ENCODE measurements at places on chromosomes 5 and 9.

DNA sequence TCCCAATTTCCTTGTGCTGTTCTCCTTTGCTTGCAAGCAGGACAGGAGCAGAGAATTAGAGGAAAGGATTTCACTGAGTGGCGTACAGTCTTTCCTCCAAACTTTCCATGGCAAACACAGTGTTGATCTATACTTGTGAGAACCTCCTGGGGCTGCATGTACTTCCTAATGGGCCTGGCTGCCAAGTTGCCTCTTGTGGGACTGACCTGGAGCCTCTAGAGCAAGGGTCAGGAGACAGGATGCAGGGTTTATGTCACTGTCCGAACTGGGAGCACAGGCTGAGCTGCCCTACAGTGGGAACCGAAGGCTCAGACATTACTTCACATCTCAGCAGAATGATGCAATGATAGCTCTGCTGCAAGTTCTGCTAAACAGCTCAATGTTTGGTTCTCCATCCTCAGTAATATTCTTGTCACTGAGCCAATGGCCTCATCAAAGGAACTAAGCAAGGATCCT lies 102.3 kb downstream of the ENC1 start:
- DNase-seq = no peak

DNA sequence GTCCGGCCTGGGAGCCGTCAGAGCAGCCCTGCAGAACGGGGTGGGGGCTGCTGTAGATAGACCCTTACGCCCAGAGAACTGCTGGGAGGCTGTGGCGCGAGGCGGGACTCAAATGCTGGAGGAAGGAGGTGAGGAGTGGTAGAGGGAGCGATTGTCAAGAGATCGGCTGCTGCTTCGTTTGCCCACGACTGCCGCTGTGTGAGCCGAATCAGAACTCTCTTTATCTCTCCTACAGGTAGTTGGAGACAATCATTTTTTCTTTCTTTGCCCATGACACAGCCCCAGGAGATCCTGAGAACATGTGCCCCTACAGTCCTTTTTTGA lies 456 bp downstream of the ZNF79 start:
- DNase-seq = no peak

- no peak for DNase-seq
Observed at GRCh38 chr5:14879937-14880589, 8.5 kb upstream of the ANKH start.

GRCh38 chr5:115530426-115530825 lies 14.1 kb downstream of the FEM1C start:
- DNase-seq = no peak

- DNase-seq = peak; percentile 62
Observed at GRCh38 chr9:131282688-131283422, 6.5 kb upstream of the FAM78A start.

DNA sequence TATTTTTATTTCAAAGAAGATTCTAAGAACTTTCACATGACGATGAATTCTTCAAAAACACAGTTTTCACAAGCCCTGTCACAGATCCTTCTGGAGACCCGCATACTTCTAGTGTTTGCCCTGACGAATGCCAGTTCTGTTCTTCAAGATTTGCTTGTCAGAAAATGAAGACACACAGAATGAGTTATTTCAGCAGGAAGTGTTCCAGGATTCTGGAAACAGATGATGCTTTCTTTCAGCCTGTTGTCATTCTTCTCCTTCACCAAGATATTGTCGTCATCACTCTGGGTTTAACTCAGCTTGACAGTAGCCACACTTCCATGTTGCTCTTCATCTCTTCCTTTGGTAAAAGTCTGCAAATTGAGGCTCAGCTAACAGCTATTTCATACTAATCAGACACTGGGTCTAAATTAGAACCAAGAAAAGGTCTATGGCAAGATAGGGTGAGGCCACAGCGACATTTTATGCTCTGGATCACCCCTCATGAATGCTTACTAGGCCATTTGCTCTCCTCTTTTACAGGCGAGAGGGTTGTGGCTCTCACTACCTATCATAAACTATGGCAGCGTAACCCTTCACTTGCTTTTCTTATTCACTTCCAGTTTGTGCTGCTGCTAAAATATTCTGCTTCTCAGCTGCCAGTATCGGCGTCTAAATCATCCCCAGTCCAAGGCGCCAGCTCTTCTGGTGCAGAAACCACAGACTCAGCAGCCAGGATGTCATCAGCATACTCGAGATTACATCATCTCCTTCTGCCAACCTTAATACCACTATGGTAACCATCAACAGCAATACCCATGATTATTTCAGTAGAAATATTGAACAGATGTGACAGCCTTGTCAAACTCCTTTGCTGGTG lies 159.6 kb upstream of the TBCA start:
- no peak for DNase-seq

- DNase-seq = no peak
Observed at GRCh38 chr5:107977550-107978071, 306.9 kb upstream of the EFNA5 start.

- no peak for DNase-seq
Observed at GRCh38 chr5:75711151-75711550, 6.1 kb downstream of the POC5 start.

- no peak for DNase-seq
Observed at GRCh38 chr5:177399997-177400868, at the start of gene PFN3. Gene PFN3, minus strand, starts transcription at chr5:177400661. Its CDS starts 85 bp downstream, at chr5:177400576.

- DNase-seq = no peak
Observed at GRCh38 chr5:130227699-130228098, 323.4 kb downstream of the CHSY3 start.

- DNase-seq = no peak
Observed at GRCh38 chr9:71058660-71059059, 62.8 kb downstream of the TRPM3 start.

DNA sequence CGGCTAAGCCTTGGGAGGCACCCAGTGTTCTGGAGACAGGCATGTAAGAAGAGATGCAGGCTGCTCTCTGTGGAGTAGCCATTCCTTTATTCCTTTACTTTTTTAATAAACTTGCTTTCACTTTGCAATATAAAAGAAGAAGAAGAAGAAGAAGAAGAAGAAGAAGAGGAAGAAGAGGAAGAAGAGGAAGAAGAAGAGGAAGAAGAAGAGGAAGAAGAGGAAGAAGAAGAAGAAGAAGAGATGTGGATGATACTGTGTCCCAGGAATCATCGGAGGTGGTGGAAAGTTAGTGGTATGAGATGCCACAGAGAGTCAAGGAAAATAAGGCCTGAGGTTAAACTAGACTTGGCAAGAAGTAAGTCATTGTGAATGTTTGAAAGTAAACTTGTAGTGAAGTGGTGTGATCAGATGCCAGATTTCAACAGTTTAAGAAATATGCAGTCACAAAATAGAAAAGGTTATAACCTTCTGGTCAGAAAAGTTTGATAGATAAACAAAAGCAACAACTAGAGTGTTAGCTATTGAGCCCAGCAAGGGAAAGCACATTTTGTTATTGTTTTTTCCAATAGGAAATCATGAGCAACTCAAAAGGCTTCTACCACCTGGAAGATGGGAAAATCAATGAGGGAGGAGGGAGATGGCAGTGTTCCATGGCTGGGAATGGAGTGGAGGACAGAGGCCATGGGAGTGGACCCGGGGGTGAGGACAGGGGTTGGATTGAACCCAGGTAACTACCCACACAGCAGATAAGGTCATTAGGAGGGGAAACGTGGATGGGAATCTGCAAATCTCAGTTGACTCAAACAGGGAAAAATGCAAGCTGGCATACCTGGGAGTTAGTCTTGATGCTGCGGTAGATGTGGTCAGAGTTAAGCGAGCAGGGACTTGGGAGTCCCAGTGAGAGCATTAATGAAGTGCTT lies 16.8 kb downstream of the AOPEP start:
- no peak for DNase-seq

GRCh38 chr5:35159370-35159742 lies 70.9 kb downstream of the PRLR start:
- DNase-seq = no peak

GRCh38 chr9:134942788-134943184 lies 25.1 kb upstream of the FCN1 start:
- DNase-seq = no peak

DNA sequence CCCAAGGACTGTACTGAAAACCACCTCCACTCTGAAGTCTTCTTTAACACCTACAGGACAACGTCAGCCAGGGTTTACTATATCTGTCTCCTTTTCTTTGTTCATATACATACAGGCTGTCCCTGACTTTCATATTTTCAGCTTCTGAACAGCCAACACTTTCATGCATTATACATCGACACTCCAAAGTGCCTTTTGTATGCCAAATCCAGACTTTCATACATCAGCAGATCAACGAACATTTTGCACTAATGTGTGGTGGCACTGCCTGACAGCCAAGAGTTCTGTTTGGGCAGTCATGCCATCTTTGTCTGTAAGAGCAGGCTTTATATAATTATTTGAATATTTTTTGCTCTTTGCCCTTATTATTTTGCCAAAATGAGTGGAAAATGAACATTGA lies 487.4 kb downstream of the CETN3 start:
- DNase-seq = no peak

DNA sequence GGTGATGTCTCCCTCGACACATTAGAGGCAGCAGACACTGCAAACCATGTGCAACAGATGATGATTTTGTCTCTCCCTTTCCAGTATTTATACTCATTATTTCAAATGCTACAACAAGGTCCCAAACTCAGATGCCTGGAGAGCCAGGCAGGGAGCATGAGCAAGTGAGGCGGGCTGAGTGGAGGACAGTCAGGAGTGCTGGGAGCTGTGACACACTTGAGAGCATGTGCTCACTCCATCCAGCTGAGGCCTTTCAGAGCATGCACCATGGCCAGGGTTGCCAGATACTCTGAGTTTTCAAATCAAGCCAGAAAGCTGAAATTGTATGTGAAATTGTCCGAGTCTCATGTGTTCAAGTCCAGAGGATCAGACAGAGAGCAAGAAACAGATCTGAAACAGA lies 55.8 kb upstream of the SLC2A8 start:
- DNase-seq = no peak

DNA sequence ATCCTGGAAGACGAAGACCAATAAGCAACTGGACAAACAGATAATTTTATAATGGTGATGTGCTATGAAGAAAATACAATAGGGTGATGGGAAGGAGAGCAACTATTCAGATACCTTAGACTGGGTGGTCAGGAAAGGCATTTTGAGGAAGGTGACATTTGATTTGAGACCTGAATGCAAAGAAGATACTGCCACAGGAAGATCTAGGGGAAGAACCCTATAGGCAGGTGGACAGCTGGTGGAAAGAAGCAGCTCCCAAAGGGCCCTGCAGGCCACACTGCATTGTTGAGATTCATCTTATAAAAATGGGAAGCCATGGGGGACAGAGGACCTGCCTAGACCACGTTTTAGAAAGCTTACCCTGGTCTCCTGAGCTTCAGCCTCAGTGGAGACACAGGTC lies 19.7 kb upstream of the CTNNA1 start:
- DNase-seq = no peak

- no peak for DNase-seq
Observed at GRCh38 chr5:143233031-143233430, 170.5 kb downstream of the NR3C1 start.

- DNase-seq = no peak
Observed at GRCh38 chr5:74094096-74094781, 468.2 kb downstream of the ARHGEF28 start.

- no peak for DNase-seq
Observed at GRCh38 chr5:58135571-58136335, 324.1 kb downstream of the PLK2 start.

DNA sequence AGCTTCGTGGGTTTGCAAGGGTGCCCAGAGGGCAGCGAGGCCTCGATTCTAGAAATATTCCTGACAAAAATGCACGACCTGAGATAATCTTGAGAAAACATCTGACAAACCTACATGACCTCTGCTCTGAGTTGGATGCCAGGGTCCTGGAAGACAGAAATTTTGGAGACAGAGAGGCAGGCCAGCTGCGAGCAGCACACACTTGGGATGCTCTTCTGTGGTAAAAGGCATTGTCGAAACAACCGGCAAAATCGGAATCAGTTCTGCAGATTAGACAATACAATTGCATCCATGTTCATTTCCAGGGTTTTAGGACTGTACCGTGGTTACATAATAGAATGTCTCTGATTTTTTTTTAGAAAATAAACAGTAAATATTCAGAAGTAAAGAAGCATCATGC lies 74.2 kb downstream of the GADD45G start:
- no peak for DNase-seq

DNA sequence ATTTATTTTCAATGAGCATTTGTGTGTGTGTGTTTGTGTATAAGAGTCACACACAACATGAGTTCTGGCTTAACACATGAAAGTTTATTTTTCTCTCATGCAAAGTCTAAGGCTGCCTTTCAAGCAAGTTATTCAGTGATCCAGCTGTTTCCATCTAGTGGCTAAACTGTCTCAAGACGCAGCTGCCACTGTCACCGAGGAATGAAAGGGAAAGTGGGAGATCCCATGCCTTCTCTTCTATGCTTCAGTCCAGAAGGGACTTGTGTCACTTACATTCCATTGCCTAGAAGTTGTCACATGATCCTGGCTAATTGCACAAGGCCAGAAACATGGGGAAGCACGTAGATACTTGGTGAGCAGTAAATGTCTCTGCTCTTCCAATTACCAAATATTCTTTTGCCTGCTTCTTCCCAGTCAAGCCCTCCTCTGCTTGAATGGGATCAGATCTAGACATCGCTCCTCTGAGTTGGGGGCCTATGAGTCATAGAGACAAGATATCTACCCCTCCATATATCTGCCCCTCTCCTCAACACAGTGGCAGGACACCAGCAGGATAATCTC lies 30.4 kb upstream of the SLIT3 start:
- no peak for DNase-seq

DNA sequence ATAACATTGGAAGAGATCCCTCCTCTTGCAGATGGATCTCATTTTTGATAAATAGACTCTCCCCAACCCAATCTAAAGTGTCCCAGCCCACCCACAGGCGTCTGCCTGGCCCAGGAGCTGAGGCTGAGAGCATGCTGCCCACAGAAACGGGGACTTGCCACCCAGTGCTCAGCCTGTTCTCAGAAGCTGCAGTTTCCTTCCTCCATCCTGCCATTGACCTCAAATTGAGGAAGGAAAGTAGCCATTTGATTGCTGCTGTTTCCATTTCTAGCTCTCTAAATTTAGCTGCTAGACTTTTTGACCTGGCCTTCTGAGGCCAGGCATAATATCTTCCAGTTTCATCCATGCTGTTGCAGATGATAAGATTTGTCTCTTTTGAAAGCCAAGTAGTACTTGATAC lies 31.1 kb upstream of the FRMD3 start:
- DNase-seq = no peak

DNA sequence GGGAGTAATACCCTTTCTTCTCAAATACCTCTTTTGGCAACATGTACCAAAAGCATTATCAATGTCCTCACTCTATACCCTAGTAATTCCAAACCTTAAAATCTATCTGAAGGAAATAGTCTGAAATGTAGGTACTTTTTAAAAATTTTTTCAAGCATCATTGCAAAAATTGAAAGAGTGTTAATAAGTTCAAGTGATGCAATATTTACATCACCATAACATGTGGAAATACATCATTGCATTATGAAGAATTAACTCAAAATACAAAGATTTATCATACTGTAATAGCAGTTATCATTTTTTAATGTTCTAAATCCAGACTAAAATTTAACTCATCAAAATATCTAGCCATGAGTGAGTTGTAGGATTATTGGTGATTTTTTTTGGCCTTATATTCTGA lies 123.1 kb downstream of the DENND1A start:
- no peak for DNase-seq

GRCh38 chr9:109769250-109769649 lies 10.7 kb upstream of the PALM2AKAP2 start:
- DNase-seq = no peak

- DNase-seq = peak; percentile 45
Observed at GRCh38 chr9:32589083-32589723, 16.2 kb upstream of the NDUFB6 start.

- DNase-seq = no peak
Observed at GRCh38 chr5:160537940-160538339, 116.3 kb downstream of the PTTG1 start.

- DNase-seq = no peak
Observed at GRCh38 chr9:136805207-136805740, 2.5 kb upstream of the RABL6 start.
